ENCODE measurements at places on chromosomes 12 and 14.

DNA sequence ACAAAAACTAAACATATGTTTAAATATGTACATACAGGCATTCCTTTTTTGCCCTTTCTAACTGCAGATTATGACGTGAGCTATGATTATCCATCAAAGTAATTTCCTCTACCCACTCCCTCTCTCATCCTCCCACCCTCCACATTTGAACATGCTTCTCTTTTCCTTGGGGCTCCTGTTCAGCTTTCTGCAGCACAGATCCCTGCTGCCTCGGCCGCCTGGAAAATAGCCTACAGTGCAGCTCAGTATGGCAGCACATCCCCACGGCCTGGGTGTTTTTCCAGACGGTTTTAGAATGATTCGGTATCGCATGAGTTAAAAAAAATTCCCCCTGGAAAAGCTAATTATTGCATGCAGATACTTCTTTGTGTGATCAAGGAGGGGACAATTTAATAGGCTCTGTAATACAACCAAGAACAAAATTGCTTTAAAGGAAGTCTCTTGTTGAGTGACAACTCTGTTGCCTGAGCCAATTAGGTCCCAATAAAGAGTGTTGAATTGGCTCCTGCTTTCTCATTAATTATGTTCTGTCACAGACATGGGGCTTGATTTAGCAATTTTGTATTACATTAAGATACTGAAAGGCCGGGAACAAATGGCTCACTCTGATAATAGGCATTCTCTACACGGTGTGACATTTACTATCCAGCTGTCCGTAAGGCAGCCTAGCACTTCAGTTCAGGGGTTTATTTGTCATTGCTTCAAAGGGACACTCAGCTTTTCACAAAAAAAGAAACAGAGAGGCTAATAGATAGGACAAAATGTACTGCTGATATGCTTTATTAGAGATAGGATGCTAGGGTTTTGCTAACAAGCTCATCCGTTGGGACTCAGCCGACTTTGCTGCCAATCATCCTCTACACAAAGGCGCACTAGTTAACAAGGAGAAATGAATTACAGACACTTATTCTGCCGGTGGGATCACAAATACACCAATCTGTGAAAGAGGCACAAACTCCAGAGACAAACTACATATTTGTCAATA lies 285.8 kb upstream of the G2E3 start:
- DNase-seq = no peak

DNA sequence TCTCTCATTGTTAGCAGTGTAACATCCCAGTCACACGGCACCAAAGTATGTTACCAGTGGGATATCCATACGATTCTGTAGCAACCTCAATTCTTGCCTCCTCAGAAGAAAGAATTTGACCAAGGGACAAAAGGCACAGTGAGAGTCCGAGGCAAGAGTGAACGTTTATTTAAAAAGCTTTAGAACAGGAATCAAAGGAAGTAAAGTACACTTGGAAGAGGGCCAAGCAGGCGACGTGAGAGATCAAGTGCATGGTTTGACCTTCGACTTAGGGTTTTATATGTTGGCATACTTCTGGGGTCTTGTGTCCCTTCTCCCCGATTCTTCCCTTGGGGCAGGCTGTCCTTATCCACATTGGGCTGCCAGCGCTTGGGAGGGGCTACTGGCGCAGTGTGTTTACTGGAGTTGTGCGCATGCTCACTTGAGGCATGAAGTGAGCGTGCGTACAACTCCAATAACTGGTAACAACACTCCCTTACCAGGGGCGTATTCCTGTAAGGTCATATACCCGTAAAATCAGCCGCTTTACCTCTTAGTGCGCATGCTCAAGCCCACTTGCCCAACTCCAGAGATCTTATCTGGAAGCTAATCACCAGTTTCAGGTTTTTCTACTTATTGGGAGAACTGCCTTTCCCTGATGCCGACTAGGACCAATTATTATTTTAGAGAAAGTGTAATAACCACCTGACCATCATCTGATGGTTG lies 71.7 kb downstream of the FAR2 start:
- DNase-seq = no peak

- DNase-seq = no peak
These were observed 231.2 kb upstream of the TMTC1 start for GRCh38 chr12:30014991-30015390.

DNA sequence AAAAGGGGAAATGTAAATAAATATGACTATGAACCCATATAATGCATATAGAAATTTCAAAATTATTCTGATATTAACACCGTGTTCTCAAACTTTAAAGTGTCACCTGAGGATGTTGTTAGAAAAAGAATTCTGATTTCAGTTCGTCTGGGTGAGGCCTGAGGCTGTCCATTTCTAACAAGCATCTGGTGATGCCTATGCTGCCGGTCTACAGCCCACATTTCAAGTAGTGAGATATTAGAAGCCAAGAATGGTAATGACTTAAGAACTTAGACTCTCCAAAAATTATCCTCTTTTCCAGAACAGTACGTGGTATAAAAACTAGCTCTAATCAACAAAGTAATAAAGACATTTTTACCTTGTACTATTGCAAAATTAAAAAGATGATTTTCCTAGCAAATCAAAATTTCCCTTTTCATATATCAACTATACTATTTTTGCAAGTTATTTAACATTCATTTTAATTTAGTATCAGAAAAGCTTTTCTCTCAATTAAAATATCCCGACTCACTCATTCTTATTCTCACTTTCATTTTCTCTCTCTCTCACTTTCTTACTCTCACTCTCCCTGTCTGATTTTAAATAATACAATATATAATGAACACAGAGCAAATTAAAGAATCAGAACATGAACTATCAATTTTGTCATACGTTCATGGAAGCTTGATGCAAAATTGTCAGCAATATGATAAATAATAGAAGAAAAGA lies 35.0 kb downstream of the PIK3C2G start:
- no peak for DNase-seq

DNA sequence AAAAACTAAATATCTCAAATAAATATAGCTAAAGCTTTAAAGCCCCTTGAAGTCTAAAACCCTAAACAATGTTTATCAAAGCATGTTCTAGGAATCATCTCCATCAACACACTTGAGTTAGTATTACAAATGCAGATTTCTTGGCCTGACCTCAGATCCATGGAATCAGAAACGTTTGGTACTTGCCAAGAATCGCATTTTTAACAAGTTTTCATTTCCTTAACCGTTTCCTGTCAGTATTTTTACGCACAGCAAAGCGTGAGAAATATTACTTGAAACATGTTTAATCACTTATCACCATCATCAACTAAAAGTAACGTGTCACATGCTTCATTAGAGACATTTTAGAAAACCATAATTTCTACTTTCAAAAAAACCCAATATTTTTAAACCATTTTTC lies 9.7 kb downstream of the SLCO1C1 start:
- no peak for DNase-seq

DNA sequence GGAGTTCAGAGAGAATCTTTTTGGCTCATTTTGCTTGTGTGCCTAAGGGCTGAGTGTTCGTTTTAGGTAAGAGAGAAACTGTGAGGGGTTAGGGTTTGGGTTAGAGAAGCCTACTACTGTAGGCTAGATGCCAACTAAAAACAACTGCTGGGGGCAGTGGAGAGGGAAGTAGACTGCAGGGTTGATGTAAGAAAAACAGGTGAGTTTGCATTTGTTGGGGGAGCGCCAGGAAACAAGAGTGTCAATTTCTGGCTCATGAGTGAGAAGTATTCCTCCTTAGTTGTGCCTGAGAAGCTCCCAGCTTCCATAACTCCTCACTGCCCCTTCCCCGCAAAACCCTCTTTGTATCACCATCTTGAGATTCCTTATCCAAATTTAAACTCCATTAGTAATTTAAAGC lies 92.3 kb downstream of the DERA start:
- no peak for DNase-seq

DNA sequence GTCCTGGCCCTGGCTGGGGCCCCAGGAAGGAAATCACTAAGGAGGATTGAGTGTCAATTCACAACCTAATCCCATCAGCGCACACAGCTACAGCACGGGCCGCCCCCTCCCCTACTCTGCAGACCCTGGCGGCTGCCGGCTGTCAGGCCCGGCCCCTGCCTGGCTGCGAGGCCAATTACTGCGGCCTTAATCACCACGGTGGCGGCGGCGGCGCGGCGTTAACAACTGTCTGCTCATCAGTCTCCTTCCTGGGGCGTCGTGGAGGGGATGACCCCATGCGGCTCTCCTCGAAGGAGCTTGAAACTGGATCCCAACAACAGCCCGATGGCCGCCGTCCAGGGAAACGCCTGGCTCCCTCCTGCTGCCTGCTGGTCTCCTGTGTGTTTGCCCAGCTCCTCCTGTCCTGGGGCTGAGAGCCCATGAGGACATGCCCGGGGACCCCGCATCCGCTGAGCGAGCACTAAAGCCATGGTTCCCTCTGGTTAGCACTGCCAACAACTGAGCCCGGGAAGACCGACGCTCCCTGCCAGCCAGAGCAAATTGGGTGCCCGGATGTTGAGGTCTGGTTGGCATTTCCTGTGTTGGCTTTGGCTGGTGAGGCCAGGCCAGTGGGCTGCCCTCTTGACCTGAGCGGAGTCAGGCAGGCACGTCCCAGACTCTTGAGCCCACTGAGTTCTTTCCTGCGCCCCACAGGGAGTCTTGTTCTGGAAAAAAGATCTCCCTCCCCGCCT lies 21.8 kb upstream of the EIF2B2 start:
- no peak for DNase-seq

- DNase-seq = no peak
These were observed 92.9 kb downstream of the ERC1 start for GRCh38 chr12:1083889-1084262.

DNA sequence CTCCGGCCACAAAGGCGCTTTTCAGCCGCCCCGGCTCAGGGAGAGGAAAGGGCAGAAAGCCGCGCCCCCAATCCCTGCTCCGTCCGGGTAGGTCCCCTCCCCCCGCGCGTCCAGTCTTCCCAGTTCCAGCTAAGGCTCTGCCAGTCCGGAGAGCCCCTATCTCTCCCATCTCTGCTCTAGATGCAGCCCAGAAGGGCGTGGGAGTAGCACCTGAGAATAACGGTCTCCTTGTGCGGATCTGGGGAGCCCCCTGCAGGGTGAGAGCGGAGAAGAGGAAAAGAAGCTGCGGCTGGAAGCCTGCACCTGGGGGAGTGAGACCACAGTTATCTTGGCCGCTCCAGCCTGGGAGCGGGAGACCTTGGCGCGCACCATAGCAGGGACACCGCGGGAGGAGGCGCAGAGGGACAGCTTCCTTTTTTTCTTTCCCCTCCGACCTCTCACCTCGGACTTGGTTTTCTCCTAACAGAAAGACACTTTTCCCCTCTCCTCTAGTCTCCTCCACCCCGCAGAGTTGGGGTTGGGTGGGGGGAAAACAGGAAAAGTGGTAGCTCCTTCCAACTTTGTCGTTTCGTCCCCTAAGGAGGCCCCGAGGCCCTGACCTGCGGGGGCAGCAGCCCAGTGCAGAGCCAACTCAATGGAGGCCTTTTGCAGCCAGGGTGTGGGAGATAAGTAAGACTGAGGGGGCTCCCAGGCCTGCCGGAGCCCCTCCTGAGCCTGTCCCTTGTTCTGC lies 2.4 kb downstream of the DHH start:
- DNase-seq = peak; percentile 56

GRCh38 chr14:61602733-61603077 lies 92.6 kb upstream of the HIF1A start:
- DNase-seq = no peak

- DNase-seq = no peak
These were observed 552.6 kb upstream of the ATP2B1 start for GRCh38 chr12:90261283-90261682.

DNA sequence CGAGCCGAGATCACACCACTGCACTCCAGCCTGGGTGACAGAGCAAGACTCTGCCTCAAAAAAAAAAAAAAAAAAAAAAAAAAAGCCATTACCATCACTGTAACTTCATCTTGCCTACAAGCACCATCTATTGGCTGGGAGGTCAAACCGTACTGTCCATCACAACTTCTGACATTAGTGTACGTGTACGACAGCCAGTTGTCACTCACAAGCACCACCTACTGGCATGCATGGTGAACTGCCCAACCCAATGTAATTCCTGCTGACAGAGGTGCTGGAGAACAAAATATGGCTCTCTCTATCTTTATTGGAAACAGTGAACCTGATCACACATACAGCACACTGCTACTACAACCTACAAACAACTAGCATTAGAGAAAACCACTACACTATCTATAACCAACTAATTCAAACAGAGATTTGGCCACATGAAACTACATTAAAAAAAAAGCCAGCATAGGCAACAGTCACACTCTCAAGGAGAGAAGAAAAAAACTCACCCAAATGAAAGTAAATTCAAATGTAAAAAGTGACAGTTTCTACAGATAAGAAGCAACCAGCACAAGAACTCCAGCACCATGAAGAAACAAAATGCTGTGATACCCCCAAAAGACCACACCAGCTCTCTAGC lies 82.3 kb downstream of the PUS7L start:
- DNase-seq = no peak

Data from activated T-cell treated with anti-CD3 and anti-CD28 coated beads for 48 hours (primary cell).